Fibroblast of skin of left quadriceps (primary cell): ENCODE measurements at places on chromosomes 4 and X.

GRCh38 chrX:47420962-47421361 is 50.6 kb downstream of the ZNF157 start:
- DNase-seq = no peak

GRCh38 chr4:25875281-25875745 is 12.5 kb upstream of the SEL1L3 start:
- no peak for DNase-seq

GRCh38 chrX:30824275-30824674 is 64.8 kb downstream of the TAB3 start:
- DNase-seq = no peak

DNA sequence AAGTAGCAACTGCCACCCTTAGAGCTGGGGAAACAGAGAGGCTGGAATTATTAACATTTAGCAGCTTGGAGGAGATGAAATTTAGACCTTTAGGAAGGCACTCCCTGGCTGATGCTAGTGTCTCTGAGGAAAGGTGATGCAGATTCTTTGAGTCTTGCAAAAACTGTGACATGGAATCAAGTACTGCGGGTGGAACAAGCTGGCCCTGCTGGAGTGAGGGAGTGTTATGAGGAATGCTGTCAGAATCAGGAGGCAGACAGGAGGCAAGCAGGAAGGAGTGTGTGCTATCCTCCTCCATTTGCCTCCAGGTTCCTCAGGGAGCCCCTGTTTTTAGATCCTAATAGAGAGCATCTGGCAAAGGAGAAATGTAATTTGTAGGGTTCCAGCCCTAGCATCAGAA is 391.7 kb upstream of the PITX2 start:
- no peak for DNase-seq

- no peak for DNase-seq
Measured at GRCh38 chrX:42732506-42732905, 45.5 kb downstream of the PPP1R2C start.

DNA sequence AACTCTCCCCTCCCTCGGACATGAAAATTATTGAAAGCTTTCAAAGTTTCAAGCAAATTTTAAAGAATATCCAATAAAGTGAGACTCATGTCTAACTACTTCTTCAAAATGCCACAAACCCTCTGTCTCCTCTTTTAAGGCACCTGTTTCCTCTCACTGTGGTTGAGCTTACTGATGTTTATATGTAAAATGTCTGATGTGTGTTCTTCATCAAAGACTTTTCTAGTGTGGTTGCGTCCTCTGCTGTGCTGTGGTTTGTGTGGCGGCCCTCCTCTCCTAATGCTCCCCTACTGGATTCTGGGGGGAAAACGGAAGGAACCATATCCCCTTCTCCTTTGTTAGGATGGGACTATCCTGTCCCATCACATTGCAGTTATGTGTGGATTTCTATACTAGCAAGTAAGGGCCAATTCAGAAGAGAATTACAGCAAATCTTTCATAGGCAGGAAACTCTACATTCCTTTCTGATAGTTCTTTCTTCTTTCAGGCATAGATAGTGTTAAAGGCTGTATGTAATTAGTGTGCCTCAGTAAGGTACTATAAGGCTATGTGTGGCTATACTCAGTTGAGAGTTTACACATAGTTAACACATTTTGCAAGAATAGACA is 221.0 kb upstream of the GPRIN3 start:
- DNase-seq = no peak

DNA sequence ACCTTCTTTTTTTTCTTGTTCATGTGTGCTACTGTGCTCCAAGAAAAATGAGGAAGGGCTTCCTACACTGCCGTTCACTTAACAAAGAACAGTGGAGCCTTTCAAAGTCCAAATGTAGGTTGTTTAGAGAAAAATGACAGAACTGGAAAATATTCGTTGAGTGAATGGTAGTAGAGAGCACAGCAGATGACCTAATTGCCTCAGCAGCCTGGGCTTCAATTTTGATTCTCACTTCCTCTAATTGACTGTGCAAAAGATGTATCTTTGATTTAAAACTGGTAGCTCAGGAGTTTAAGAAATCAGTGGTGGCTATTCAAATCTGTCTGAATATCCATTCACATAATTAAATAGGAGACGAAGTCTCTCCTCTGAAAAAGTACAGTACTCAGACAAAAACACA is 5.2 kb downstream of the NLGN4X start:
- no peak for DNase-seq

DNA sequence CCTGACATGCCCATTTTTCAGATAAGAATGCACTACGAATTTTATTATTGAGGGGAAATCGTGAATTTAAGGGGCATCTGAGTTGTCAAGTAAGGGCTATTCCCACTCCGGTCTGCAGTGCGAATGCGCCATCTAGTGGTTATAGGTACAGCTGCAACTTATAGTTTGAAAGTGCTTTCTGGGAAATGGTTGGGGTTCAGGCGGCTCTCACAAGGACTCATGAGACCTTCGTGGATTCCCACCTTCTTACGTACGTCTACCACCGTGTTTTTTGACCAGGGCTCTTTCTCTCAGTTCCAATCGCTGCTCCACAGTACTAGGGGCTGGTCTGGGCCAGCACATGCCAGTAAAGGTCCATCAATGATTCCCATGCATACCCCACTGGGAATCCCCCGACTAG is 12.3 kb downstream of the MSL3 start:
- no peak for DNase-seq

DNA sequence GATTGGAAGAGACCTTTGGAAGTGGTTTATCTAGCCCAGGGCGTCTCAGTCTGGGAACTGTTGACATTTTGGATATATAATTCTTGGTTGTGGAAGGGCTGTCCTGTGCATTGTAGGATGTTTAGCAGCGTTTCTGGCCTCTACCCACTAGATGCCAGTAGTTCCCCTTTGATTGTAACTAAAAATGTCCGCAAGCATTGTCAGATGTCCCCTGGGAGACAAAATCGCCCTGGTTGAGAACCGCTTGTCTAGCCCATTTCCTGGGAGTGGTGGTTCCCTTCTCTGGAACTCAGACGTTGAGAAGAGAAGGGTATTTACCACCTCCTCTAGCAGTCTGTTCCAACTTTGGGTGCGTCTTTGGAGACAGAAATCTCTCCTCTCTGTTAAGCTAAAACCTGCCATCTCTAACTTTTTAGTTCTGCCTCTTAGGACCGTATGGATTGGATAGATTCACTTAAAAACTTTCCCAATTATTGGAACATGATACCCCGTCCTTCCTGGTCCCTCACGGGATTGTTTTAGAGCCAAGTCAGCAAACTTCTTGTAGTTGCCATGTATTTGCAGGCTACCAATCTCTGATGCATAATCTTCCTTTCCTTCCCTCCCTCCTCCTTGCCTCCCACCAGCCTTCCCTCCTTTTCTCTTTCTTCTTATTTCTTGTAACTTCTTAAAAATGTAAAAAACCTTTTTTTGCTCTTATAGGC is 13.9 kb downstream of the TMEM165 start:
- DNase-seq = no peak

DNA sequence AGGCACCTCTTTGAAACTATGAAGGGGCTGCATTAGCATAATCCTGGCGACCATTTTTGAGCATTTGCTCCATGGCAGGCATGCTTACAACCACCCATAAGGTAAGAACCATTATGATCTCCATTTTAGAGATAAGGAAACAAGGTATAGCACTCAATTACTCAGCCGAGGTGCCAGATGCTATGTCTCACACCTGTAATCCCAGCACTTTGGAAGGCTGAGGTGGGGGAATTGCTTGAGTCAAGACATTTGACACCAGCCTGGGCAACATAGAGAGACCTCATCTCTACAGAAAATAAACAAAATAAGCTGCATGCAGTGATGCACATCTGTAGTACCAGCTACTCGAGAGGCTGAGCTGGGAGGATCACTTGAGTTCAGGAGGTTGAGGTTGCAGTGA is 43.6 kb downstream of the TIGD4 start:
- DNase-seq = no peak
